ENCODE measurements at places on chromosomes 6 and 20. TPM values are rescaled to one million over a fixed set of nuclear protein-coding genes. Genes with fewer than 3 reads are reported as not detected.

DNA sequence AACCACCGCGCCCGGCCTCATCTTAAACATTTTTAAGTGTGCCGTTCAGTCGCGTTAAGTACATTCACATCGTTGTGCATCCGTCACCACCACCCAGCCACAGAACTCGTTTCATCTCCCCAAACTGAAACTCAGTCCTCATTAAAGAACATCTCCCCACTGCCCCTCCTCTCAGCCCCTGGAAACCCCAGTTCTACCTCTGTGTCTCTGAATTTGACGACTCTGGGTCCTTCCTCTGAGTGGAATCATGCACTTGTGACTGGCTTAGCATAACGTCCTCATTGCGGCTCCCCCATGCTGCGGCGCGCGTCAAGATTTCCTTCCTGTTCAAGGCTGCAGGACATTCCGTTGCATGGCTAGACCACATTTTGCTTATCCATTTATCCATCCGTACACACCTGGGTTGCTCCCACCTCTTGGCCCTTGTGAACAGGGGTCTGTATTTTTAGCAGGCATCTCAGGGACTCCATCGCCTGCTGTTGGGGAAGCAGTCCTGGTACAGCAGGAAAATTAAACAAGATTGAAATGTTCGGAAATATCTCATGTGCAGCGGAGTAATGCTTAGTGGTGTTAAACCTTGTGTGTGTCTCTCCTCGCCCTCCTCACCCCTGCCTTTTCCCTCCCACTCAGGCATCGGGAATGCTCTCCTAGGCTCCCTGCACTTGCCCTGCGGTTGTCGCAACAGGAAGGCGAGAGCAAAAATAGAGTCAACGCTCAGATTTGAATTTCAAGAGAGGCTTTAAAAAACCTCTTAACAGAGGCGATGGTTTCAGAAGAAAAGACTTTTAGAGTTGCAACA lies 127.9 kb downstream of the PXDC1 start:
- DNase-seq = no peak

DNA sequence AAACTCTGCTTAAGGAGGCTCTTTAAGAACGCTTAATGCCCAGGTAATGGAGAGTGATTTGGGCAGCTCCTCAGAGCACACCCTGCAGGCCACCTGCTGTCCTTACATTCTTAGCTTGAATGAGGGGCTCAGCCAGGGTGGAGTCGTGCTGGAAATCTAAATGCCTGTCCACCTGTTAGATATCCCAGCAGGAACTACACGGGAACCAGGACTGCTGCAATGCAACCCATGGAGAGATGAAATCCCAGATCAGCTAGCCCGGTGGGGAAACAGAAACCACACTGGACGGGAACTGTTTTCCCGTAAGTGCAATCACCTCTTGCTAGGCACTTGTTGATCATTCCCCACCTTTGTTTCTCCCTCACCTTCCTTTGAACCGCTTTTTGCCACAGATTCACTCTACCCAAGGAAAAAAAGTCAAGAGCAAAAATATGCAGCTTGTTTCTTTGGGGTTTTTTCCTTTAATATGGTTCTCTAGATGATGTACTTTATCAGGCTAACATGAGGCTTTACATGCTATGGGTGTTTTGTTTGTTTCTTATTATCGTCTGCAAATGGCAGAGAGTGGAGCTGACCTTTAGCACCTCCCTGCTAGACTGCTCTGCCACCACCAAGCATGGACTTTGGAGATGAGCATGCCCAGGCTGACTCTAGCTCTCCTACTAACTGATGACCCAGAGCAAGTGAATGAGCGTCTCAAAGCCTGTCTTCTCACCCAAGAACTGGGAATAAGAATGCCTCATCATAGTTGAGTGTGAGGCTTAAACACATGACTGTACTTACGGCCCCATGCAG lies 125.9 kb upstream of the TNFAIP3 start:
- DNase-seq = no peak

- no peak for DNase-seq
Observed at GRCh38 chr20:64139199-64140060, 24.8 kb upstream of the MYT1 start.

DNA sequence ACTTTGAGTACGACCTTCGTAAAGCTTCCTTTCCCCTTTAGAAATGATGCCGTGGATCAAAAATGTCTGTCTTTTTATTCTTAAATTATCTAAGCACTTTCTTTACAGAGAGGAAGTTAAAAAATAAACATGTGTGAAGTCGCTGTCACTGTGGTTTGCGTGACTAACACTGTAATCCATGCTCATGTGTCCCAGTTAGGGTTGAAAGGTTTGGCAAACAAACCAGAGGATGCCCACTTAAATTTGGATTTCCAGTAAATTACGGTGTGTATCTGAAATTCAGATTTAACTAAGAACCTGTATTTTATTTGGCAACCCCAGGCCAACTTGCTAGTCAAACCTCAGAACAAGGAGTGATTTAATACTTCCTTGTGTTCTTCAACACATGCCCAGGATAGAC lies 21.1 kb downstream of the HLA-DRB1 start:
- no peak for DNase-seq

- peak; percentile 55 for DNase-seq
Observed at GRCh38 chr6:75526502-75527127, 33.0 kb upstream of the FILIP1 start.

DNA sequence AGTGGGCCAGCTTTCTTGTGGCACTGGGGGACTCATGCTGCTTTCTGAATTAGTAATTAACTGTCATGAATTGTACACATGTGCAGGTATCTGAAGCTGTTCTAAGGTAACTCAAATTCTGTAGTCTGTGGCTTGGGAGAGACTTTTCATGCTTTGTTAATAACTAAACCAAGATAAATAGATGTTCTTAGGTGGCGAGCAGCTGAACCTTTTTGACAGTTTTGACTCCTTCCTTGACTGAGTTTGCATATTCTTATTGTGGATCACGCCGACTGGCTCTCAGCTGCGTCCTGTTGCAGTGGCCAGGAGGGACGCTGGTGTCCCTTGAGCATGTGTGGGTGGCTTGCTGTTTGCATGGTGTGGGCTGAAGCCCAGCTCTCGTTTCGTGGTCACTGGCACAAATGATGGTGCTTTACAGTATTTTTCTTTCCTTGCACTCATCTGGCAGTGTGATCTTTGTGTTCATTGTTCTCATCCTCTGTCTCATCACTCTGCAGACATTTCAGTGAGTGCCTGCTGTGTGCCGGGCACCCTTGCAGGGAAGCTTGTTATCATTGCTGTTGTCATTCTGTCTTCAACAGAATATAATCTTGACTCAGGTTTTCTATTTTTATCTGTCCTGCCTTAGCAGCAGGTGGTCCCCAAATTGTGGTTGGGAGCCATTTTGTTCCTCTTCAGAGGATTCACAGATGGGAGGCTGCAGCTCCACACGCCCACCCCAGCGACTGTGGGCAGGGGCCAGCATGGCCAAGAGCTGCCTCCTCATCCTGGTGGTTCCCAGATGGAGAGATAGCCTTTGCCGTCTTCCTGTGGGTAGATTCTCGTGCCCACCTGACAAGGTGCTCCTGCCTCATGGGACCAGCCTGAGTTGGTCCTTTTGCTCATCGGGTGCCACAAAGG lies 39.6 kb downstream of the DUSP22 start:
- no peak for DNase-seq

DNA sequence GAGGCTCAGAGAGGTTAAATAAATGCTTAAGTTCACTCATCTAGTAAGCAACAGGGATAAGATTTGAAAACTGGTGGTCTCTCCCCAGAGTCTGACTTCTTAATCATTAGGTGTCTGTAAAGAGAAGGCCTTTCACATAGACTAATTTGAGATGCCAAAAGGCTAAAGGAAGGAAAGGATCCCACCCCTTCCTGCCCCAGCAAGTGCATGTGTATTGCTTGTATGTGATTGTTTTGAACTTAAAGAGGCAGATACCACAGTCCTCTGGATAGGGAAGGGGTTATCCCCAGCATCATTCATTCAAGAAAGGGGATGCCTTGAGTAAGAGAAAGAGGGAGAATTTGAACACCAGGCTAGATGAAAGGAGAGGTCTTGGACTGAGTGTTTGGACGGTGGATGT lies 192.0 kb downstream of the OGFRL1 start:
- no peak for DNase-seq

DNA sequence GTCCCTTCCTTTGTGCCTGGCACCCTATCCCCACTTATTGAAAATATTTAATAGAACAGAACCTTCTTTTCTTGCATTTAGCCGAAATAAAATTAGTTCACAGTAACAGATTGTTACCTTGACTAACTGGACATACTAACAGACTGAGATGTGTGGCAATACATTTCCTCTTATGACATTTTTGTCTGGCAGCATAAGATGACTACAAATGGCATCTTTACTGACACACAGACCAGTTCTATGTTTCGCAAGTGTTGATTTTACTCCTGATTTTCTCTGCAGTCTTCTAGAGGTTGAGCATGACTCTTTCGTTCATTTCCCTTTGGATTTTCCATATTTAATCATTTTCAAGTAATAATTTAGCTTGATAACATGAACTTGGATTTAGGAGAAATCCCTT lies 474.6 kb downstream of the CBLN4 start:
- no peak for DNase-seq

The PI16 gene
- not detected for total RNA-seq

DNA sequence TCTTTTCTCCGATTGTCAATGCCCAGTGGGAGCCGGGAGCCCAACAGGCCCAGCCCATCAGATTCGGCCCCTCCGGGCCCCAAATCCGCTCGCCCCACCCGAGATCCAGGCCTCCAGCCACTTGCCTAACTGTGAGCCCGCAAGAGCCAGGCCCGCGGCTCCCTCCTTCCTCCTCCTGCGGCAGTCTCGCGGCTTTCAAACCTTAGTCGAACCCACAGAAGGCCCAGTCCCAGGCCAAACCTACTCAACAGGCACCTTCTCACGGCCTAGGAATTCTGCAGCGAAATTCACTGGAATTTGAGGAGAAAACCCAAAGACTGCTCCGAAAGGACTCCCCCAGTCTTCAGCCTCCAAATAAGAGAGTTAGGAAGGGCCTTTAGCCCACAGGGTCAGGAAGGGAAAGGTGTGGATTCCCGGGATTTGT lies 2.8 kb upstream of the TFAP2A start:
- DNase-seq = no peak

DNA sequence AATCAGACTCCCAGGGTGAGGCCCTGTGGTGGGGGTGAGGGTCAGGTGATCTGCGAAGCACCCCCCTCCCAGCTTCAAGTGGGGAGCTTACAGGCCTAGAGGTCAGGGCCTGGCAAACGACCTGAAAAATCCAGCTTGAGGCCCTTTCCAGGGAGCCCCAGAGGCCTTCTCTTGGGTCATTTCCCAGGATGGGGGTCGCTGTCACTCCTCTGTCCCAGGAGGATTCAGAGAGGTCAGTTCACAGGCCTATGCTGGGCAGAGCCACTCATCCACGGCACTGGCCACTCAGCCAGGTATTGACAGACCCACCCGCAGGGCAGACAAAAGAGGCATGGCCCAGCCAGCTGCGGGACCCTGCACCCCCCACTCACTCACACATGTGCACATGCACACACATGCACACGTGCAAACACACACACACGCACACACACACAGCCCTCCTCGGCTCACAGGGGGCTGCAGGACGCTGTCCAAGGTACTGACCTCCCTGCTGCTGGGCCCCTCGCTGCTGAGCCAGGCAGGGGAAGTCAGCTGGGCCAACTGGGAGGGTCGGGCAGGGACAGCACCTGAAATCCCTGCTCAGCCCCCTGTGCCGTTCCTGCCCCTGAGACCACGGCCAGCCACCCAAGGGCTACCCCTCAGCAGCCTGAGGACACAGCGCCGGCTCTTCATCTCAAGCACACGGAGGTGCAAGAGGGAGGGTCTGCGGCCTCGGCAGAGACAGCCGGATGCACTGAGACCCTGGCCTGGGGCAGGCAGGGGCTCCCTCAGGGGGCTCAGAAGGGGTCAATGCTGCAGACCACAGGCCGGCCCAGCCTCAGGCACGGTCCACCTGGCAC lies 113.8 kb downstream of the TAF4 start:
- DNase-seq = peak; percentile 30

The CAGE1 gene
- total RNA-seq = under 0.01 TPM

GRCh38 chr20:25038591-25039015 lies 19.3 kb downstream of the ACSS1 start:
- no peak for DNase-seq

DNA sequence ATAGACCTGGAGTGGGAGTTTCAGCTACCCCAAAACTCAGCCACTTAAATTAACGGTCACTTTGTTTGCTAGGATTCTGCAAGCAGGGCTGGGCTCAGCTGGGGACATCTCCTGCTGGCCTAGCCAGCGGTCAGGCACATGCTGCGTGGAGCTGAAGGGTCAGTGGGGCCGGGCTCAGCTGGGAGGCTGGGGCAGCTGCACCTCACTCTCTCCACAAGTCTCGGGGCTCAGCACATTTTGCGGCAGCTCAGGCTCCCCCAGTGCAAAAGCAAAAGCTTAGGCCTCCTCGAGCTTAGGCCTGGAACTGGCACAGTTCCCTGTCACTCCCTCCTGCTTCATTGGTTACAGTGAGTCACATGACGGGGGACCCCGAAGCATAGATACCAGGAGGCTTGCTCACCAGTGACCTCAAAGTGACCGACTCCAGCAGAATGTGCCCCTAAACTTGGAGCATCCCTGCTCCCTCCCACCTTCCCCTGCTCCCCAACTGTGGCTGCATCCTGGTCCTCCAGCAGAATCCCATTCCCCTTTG lies 80.6 kb upstream of the CST7 start:
- no peak for DNase-seq

DNA sequence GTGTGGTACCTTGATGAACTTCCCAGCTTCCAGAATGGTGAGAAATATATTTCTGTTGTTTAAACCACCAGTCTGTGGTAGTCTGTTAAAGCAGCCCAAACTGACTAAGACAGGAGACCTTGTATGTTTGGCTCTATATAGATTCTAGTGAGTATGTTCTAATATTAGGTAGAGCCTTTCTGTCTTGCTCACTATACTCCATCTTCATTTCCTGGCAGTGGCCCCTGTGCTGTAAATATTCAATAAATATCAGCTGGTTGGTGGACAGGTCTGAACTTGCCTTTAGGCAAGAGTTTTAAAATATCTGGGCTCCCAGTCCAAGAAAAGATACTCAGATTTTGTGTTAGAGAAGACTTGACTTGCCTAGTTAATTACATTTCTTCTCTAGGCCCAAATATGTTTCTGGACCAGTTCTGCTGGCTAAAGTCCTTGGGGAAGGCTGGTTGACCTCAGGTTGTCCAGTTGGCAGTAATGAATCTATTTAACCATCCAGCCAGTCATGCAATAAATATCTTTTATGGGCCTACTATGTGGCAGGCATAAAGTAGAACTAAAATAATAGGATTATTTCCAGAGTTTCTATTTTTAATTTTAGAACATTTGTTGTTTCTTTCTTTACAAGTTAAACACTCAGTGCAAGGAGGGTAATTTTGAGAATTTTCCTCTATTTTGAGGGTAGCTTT lies 22.3 kb downstream of the PPP1R14C start:
- DNase-seq = no peak

DNA sequence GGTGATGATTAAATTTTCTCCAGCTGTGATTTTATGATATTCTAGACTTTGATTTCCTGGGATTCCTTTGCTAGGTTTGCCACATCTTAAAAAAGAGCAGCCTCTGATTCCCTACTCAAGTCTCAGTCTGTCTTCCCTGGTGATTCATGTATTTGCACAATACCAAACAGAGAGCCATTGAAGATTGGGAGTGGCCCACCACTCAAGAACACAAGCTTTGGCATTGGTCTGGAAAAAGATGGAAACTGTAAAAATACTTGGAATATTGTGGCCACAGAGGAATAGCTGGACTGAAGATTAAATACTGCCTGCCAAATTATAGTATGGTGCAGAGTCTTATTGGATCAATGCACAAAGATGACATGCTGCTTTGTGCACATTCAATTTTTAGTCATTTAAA lies 32.9 kb downstream of the PTCHD4 start:
- peak; percentile 47 for DNase-seq

All from fibroblast of lung (primary cell).